Suprapubic skin (tissue), 4 donors: ENCODE measurements at places on chromosomes 4 and X.
A peak's percentile ranks its signal among the peaks of the same experiment; 100 is the strongest.

DNA sequence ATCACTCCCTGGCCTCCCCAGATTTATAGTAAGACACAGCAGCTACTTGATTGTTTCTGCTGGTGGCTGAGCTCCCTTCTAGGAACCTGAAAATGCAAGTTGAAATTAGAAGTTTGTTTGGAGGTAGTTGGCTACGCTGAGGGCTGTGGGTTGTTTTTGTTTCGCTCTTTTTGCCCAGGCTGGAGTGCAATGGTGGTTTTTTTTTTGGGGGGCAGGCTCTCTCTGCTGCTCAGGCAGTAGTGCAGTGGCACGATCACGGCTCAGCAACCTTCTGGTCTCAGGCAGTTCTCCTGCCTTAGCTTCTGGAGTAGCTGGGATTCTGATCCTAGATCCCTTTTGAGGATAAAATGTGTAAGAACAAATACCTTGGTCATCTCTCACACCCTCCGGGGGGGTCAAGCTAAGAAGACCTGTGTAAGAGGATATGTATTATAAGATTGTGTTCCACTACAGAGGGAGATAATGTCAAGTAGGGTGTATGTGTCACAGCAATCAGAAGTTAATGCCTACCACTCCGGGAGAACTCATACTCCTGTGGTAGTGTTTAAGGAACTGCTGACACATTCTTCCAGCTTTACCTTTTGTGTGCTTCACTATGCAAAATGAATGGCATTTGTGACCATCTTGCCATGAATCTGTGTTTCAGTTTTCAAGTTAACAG is 9.7 kb downstream of the JADE1 start:
- no peaks in the 10 kb centered on the region for H3K36me3 ChIP-seq
- H3K27ac ChIP-seq: no peak overlapping the region
- DNase-seq: no peak

- no peaks in the 10 kb centered on the region for H3K4me1 ChIP-seq
- DNase-seq: no peak
- no peaks in the 10 kb centered on the region for H3K27me3 ChIP-seq
- H3K36me3 ChIP-seq: no peaks in the 10 kb centered on the region
Observed at GRCh38 chr4:10762561-10762960, 78.0 kb upstream of the CLNK start.

DNA sequence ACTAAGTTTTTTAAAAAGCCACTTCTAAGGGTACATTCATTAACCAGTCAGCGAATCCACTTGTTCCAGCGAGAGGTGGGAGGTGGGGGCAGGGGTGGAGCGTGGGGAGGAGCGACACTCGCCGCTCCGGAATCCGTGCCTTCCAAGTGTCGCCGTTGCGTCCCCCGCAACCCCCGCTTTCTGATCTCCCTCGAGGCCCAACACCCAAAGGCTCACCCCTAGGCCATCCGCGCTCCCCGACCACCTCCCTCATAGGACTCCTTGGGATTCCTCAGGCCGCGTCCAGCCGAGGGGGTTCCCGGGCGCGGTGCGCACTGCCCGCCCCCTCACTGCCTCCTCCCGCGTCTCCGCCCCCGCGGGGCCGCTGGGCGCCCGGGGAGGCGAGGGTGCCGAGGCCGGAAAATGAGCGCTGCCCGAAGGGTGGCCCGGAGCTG is 108.1 kb upstream of the STOX2 start:
- H3K4me3 ChIP-seq: peak overlapping the region; percentile 70
- no peaks in the 10 kb centered on the region for H3K36me3 ChIP-seq
- peaks cover 22% of the 10 kb centered on the region for H3K4me1 ChIP-seq
- peaks cover 18% of the 10 kb centered on the region for H3K27me3 ChIP-seq
- no peak for DNase-seq
- H3K27ac ChIP-seq: peak overlapping the region; percentile 76

GRCh38 chrX:103415068-103415467 is 38.7 kb downstream of the BEX3 start:
- H3K27ac ChIP-seq: no peak overlapping the region
- H3K4me1 ChIP-seq: no peaks in the 10 kb centered on the region
- H3K4me3 ChIP-seq: no peak overlapping the region

- H3K36me3 ChIP-seq: no peaks in the 10 kb centered on the region
- peaks cover 4% of the 10 kb centered on the region for H3K27me3 ChIP-seq
- H3K27ac ChIP-seq: no peak overlapping the region
- no peak for DNase-seq
- H3K4me3 ChIP-seq: no peak overlapping the region
Observed at GRCh38 chr4:144355811-144356757, 215.6 kb upstream of the GYPA start.

DNA sequence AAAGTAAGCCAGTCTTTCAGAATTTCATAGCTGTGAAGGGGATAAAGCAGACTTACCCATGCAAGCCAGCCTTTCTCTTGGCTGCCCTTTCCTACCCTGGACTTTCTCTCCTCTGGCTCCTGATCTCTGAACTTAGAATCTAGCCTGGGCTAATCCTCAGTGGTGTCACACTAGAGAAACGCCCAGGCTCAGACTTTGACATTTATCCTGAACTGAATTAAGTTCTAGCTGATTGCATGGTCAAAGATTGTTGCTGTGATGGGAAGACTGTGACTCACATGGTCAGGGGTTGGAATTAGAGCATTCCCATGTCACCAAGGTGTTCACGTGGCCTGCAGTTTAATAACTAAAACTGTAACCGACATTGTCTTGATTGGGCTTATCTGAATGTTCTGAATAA is 469.5 kb upstream of the FAT1 start:
- no peaks in the 10 kb centered on the region for H3K36me3 ChIP-seq
- no peak overlapping the region for H3K27ac ChIP-seq
- no peak overlapping the region for H3K4me3 ChIP-seq
- no peaks in the 10 kb centered on the region for H3K4me1 ChIP-seq
- DNase-seq: no peak

GRCh38 chr4:168272488-168272887 is 46.1 kb downstream of the DDX60 start:
- no peak overlapping the region for H3K4me3 ChIP-seq
- DNase-seq: no peak
- no peaks in the 10 kb centered on the region for H3K4me1 ChIP-seq
- H3K27ac ChIP-seq: no peak overlapping the region

DNA sequence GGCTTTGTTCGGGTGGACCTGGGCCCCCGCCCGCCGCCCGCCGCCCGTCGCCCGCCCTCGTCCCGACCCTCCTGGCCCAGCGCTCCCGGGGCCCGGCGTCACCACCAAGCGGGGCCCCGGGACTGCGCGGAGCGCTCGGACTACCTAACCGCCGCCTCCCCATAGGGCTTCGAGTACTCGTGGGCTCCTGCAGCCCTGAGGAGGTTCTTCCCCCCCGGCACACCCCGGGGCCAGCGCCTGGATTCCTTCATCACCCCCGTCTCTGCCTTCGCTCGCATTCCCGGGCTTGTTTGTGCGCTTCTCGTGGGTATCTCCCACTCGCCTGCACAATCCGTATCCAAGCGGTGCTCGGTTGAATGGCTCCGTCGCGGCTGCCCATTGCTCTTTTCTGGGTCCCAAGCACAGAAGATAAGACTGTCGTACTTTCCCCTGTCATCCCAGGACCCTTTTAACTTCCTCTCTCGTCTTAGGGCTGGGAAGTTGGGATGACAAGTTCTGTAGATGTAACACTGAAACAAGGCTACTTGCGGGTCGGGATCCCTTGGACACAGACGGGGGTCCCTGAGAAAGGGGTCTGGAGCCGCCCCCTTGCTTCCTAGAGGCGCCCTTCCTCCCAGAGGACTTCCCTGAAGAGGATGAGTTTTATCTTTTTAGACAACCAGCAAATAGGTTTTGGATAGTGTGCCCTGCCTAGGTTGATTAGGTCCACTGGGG is 565 bp downstream of the MOB1B start:
- peak overlapping the region; percentile 83 for H3K27ac ChIP-seq
- peak; percentile 80 for DNase-seq
- peak overlapping the region; percentile 92 for H3K4me3 ChIP-seq
- H3K4me1 ChIP-seq: peaks cover 12% of the 10 kb centered on the region
- H3K36me3 ChIP-seq: peaks cover 6% of the 10 kb centered on the region

DNA sequence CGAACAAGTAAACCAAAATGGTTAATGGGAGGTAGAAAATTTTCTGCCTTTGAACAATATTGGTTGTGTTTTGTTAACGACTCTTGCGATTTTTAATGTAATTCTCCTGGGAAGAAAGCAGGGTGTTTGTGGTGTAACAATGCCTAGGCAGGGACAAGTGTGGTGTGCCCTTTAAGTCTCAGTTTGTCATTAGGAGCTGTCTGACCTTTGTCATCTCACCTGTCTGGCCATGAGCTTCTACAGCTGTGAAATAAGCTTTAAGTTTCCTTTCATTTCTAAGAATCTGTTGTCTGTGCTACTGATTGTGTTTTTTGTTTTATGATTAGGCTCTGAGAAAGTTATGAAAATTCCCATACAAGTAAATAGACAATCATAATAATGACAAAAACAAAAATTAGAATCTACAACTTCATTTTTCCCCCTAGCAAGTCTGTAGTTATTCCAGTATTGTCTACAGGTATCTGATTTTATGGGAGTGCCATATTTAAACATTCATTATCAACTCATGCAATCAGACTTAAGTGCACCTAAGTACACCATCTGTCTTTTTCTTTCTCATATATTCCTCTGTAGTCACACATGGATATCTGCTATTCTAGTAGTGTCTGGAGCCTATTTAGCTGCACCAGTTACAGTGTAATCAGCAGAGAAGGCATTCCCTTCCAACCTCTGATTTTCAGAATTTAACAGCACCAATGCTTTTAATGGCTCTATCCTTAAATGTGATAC is 203.5 kb downstream of the PPARGC1A start:
- H3K36me3 ChIP-seq: no peaks in the 10 kb centered on the region
- H3K27ac ChIP-seq: no peak overlapping the region
- no peaks in the 10 kb centered on the region for H3K4me1 ChIP-seq
- H3K4me3 ChIP-seq: no peak overlapping the region
- no peak for DNase-seq

GRCh38 chrX:107573016-107573415 is 55.3 kb upstream of the PRPS1 start:
- no peaks in the 10 kb centered on the region for H3K27me3 ChIP-seq
- no peak overlapping the region for H3K27ac ChIP-seq
- H3K4me1 ChIP-seq: no peaks in the 10 kb centered on the region
- no peak overlapping the region for H3K4me3 ChIP-seq
- no peaks in the 10 kb centered on the region for H3K36me3 ChIP-seq

DNA sequence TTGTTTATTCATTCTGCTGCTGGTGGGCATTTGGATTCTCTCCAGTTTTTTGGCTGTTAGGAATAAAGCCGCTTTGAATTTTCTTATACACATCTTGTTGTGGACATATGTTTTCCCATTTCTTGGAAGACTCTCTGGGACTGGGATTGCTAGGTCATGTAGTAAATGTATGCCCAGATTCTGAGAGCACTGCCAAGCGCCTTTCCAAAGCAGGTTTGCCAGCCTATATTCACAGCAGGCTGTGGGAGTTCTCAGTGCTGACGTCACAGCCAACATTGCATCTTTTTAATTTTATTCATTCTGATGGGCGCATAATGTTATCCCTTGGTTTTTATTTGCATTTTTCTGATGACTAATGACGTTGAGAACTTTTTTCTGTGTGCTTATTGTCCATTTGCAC is 24.1 kb downstream of the TMEM271 start:
- DNase-seq: no peak
- H3K27me3 ChIP-seq: no peaks in the 10 kb centered on the region
- H3K4me3 ChIP-seq: no peak overlapping the region

- H3K36me3 ChIP-seq: no peaks in the 10 kb centered on the region
- no peak overlapping the region for H3K4me3 ChIP-seq
- no peaks in the 10 kb centered on the region for H3K27me3 ChIP-seq
- H3K27ac ChIP-seq: no peak overlapping the region
- H3K4me1 ChIP-seq: peaks cover 4% of the 10 kb centered on the region
Observed at GRCh38 chr4:11407551-11407950, 21.1 kb downstream of the HS3ST1 start.

GRCh38 chr4:121070274-121070673 is 2.1 kb downstream of the NDNF start:
- H3K4me3 ChIP-seq: peak overlapping the region; percentile 63
- peaks cover 29% of the 10 kb centered on the region for H3K27me3 ChIP-seq
- no peak overlapping the region for H3K27ac ChIP-seq

- DNase-seq: no peak
- H3K27me3 ChIP-seq: no peaks in the 10 kb centered on the region
Observed at GRCh38 chrX:13697455-13697854, 8.5 kb downstream of the RAB9A start.

- no peaks in the 10 kb centered on the region for H3K27me3 ChIP-seq
- no peak overlapping the region for H3K4me3 ChIP-seq
- no peaks in the 10 kb centered on the region for H3K4me1 ChIP-seq
- no peaks in the 10 kb centered on the region for H3K36me3 ChIP-seq
- no peak for DNase-seq
- H3K27ac ChIP-seq: no peak overlapping the region
Observed at GRCh38 chr4:57504139-57504538, 394.0 kb upstream of the IGFBP7 start.

DNA sequence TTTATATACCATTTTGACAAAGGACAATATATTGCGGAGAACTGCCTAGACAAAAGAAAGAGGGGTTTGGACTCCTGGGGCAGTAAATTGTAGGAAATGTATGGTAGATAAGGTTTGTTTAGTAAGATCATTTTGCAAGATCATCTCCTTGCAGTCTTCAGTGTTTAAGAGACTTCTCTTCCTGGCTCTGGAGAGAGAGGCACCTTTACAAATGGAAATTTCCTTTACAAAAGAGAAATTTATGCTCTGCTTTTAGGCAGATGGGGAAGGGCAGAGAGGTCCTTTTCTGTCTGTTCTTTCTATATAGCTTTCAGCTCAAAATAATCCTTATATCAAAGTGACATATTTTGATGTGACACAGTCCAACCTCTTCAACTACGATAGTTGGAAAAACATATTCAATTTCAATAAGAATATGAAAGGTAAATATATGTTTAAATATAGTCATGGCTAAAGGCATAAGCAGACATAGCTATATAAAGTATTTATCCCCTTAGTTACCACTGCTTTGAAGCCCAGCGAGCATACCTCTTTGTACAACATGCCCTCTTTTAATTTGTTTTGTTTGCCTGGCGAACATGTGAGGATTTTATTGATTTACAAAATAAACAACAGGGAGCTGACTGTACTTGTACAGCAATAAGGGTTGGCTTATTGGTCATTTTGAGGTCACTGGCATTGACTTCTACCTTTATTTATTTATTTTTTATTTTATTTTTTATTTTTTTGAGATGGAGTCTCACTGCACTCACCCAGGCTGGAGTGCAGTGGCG is 65.2 kb downstream of the TRIM2 start:
- H3K27me3 ChIP-seq: no peaks in the 10 kb centered on the region
- H3K4me1 ChIP-seq: no peaks in the 10 kb centered on the region
- DNase-seq: no peak
- H3K27ac ChIP-seq: no peak overlapping the region
- H3K4me3 ChIP-seq: no peak overlapping the region

DNA sequence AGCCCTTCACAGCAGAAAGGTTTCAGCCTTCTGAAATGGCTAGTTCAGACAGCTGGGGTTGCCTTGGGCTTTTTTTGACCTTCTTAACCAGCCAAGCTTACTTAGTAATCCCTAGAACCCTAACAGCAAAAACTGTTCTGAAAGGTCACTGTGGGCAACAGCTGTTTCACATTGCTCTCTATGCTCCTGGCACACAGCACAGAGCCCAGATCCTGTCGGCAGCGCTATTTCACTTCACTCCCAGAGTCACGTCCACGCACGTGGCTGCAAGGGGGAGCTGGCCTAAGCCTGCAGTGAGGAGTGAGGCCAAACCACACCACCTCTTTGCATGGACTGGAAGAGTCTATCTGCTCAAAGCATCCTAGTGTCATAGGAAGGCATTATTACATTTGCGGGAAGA is 32.0 kb upstream of the STS start:
- no peaks in the 10 kb centered on the region for H3K36me3 ChIP-seq
- no peak for DNase-seq
- H3K27me3 ChIP-seq: no peaks in the 10 kb centered on the region
- H3K27ac ChIP-seq: no peak overlapping the region

- peaks cover 19% of the 10 kb centered on the region for H3K4me1 ChIP-seq
- DNase-seq: no peak
- H3K27ac ChIP-seq: no peak overlapping the region
- no peaks in the 10 kb centered on the region for H3K27me3 ChIP-seq
- no peak overlapping the region for H3K4me3 ChIP-seq
Observed at GRCh38 chr4:8391071-8391470, 49.5 kb downstream of the ACOX3 start.
